M059J (cell line): ENCODE measurements at places on chromosomes 16 and 17. TPM values are rescaled to one million over a fixed set of nuclear protein-coding genes. Genes with fewer than 3 reads are reported as not detected.

DNA sequence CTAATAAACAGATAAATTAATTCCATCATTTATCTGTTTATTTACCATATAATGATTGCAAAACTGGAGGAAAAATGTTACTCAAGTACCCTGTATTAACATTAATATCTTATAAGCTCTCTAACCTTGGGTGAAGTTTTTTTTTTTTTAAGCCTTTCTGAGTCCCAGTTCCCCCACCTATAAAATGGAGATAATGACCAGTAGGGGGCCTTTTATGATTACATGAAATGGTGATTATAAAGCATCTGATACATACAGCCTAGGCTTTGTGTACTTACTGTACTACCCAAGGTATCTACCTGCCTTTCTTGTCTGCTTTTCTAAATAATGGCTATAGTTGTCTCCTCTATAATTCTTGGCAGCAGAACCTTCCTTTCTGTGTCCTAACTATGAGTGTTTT lies 22.6 kb downstream of the LRRC36 start:
- peak; percentile 37 for DNase-seq

GRCh38 chr17:30315106-30315505 lies 18.8 kb downstream of the TMIGD1 start:
- DNase-seq: no peak

The MARVELD3 gene
- total RNA-seq: not detected in 2 replicates

- DNase-seq: peak; percentile 39
Observed at GRCh38 chr16:82368041-82368440, 198.0 kb upstream of the MPHOSPH6 start.

DNA sequence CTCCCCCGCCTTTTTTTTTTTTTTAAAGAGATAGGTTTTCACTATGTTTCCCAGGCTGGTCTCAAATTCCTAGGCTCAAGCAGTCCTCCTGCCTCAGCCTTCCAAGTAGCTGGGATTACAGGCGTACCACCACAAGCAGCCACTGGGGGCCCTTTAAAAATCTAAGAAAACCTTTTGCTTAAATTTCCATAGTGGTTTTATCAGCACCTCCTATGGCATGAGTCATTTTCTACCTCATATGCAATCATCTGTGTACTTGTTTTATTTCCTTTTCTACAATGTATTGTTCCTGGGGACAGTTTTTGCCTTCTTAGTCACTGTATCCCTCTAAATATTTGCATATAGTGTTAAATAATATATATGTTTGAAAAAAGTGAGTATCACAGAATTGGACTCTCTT lies 29.2 kb downstream of the GNA13 start:
- peak; percentile 75 for DNase-seq

DNA sequence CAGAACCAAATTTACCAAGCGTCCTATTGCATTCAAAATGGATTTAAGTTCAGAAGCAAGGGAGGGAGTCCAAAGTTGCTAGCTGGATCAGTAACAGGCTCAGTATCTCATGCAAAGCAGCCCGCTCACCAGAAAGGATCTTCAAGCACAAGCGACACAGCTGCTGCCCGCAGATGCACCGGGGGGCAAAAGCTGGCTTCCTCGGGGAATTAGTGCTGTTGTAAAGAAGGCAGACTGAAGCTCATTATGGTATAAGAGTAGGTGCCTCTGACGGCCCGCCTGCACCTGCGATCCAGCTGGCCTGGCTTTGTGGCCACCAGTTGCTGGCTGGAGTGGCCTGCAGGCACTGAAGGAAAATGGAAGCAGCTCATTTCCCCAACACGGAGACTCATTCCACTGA lies 128.4 kb upstream of the RCVRN start:
- DNase-seq: no peak

DNA sequence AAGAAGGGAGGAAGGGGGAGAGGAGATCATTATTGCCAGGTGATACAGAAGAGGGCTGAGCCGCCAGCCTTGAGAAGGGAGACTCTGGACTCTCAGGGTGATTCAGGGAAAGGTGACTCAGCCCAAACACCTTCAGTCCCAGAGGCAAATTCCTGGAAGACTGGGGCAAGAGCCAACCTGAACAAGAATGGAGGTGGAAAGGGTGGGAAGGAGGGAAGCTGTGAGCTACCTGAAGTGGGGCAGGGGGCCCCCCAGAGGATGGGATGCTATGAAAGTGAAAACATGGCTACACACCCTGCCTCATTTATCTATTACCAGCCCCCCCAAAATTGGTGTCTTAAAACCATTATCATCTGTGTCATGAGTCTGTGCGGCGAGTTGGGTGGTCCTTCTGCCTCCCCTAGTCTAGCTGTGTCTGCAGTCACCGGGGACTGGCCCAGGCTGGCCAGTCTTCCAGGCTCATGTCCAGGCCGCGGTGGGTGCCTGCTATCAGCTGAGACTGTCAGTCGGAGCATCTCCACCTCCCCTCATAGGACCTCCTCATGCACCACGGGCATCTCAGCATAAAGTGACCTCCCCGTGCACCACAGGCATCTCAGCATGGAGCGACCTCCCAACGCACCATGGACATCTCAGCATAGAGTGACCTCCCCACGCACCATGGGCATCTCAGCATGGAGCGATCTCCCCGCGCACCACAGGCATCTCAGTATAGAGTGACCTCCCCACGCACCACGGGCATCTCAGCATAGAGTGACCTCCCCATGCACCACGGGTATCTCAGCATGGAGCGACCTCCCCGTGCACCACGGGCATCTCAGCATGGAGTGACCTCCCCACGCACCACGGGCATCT lies 3.2 kb upstream of the SLC47A2 start:
- DNase-seq: peak; percentile 44

- no peak for DNase-seq
Observed at GRCh38 chr17:43722870-43723665, 35.5 kb downstream of the SOST start.

DNA sequence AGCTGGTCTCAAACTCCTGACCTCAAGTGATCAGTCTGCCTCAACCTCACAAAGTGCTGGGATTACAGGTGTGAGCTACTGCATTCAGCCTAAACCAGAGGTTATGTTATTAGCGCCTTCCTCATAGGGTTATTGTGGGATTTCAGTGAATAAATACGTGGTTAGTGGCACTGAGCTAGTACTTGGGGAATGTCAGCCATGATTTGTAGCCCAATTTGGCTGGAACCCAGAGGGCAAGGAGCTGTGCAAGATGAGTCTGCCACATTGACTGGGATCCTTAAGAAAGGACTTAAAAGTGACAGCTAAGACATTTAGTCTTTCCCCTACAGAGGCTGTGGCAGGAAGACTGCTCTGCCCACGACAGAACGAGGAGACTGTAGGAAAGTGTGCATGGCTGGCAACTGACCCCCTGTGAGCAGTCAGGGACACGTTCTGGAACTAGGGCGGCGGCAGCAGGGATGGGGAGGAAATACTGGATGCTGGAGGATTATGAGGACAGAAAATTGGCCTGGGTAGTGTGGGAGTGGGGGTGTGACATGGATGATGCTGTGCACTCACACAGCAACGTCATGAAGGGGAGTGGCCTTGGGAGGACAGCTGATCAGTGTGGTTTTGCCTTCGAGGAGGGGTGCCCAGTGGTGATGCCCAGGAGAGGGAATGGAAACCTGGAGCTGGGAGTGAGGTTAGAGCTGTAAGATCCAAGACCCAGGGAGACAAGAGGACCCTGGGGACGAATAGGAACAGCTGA lies 14.6 kb downstream of the ATP5PD start:
- peak; percentile 91 for DNase-seq

GRCh38 chr17:19654896-19655295 lies 6.3 kb downstream of the ALDH3A2 start:
- no peak for DNase-seq

The SSTR5 gene
- not detected in 2 replicates for total RNA-seq
